ENCODE measurements at places on chromosomes 13 and 19. TPM values are rescaled to one million over a fixed set of nuclear protein-coding genes. Genes with fewer than 3 reads are reported as not detected.

Gene APOC4
- not detected for total RNA-seq

Gene TICAM1
- total RNA-seq: 20.3 TPM

Gene KLF5
- total RNA-seq: 1.3 TPM

Gene ZNF541
- not detected for total RNA-seq

Gene SPC24
- 1.1 TPM for total RNA-seq

Gene OSCAR
- total RNA-seq: 13.6 TPM

Gene CYP2S1
- not detected for total RNA-seq

Gene ZNF560
- total RNA-seq: not detected

DNA sequence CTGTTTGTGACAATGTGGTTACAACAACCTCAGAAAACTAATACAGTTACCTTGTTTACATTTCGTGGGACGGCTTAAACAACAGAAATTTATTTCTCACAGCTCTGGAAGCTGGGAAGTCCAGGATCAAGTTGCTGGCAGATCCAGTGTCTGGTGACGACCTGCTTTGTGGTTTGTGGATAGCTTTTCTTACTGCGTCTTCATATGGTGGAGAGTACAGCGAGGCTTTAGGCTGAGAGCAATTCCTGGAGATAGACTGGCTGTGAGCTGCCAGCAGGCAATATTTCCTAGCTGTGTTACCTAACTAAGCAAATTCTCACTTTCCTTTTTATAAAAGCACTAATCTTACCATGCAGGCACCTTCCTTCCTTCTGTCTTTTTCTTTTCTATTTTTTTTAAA is 1203.5 kb upstream of the PRR20A start:
- DNase-seq: no peak
- no peak overlapping the region for H3K27ac ChIP-seq
- H3K27me3 ChIP-seq: no peaks in the 10 kb centered on the region
- no peaks in the 10 kb centered on the region for H3K4me1 ChIP-seq

DNA sequence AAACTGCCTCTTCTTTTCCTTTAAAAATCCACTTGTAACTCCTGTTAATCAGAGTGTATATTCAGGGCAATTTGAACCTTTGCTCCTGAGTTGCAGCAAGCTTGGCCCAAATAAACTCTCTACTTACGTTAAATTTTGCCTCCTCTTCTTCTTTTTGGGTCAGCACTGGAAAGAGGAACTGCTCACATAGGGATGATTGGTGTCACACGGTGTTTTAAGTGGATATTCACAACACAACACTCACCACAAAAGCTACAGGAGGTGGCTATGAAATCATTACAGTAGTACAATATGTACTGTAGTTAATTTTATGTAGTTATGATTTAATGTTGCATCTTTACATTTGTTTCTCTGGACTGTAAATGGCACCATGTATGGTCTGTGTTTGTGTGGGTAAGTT is 96.8 kb upstream of the DOCK9 start:
- DNase-seq: no peak
- peaks cover 2% of the 10 kb centered on the region for H3K36me3 ChIP-seq
- no peak overlapping the region for H3K4me3 ChIP-seq
- no peaks in the 10 kb centered on the region for H3K27me3 ChIP-seq

DNA sequence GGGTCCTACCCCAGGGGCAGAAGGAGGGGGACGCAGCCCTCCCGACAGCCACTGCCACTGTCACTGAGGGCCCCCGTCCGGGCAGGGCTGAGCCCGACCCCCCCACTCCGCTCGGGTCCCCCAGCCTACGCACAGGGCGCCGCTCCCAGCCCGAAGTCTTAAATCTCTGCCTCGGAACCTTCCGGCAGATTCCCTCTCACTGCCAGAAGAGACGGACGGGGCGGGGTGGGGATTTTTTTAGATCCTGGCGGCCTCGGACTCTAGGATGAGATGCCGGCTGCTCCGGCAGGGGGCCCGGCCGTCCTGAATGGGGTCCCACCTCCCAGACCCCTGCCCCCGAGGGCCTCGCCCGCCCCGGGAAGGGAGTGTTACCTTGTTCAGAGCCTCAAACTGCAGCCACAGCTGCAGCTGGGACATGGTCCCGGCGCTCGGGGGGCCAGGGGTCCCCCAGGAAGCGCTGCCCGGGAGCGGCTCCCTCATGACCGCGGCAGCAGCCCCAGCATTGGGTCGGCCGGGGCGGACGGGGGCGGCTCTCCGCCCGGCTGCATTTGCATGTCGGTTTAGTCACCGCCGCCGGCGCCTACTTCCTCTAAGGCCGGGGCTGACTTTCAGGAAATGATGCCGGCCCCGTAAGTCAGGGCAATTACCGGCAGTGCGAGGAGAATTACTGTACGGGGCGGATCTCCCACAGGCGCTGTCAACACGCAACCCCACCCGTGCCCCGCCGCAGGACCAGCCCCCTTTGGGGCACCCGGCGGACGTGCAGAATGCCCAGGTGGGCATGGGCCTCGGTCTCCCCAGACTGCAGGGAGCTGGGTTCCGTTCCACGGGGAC is 28.1 kb downstream of the GPX4 start:
- no peaks in the 10 kb centered on the region for H3K27me3 ChIP-seq
- peaks cover 8% of the 10 kb centered on the region for H3K36me3 ChIP-seq
- peaks cover 34% of the 10 kb centered on the region for H3K4me1 ChIP-seq
- H3K27ac ChIP-seq: peak overlapping the region; percentile 91

- no peak for DNase-seq
- no peaks in the 10 kb centered on the region for H3K27me3 ChIP-seq
- H3K4me1 ChIP-seq: peaks cover 24% of the 10 kb centered on the region
- no peaks in the 10 kb centered on the region for H3K36me3 ChIP-seq
- H3K27ac ChIP-seq: peak overlapping the region; percentile 62
Observed at GRCh38 chr13:50529154-50529882, 314.2 kb downstream of the DLEU7 start.

DNA sequence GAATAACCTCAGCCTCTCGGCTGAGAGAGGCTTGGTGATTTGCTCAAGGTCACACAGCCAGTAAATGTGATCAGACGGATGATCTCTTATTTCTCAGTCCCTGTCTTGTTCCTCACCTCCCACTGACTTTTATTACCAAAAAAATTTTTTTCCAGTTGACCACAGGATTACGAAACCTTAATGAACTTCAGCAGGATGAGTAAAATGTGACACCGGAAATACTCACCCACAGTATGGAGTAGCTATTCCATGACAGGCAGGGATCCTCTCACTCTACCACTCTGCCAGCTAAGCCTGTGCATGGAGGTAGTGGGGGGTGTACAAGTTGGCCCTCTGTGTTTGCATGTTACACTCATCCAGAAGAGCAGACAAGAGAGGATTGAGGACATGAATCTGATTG is 916.4 kb downstream of the UQCRFS1 start:
- H3K36me3 ChIP-seq: no peaks in the 10 kb centered on the region
- no peak overlapping the region for H3K4me3 ChIP-seq
- no peaks in the 10 kb centered on the region for H3K4me1 ChIP-seq
- no peaks in the 10 kb centered on the region for H3K27me3 ChIP-seq

DNA sequence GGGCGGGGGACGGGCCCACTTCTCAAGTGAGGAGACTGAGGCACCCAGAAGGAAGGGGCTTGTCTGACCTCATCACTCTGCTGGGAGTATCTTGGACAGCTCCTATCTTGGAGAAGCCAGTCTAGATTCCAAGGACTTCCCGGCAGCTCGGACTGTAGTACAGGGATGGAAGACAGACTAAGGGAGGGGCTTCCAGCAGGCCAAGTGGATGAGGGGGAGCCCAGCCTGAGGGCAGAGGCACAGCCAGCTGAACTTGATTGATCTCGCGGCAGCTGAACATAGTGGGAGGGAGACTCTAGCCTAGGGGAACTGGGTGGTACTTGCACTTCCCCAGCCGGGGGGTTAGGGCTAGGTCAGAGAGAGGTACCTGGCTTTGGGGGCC is 711 bp downstream of the CILP2 start:
- DNase-seq: no peak
- peak overlapping the region; percentile 51 for H3K4me3 ChIP-seq
- peaks cover 13% of the 10 kb centered on the region for H3K27me3 ChIP-seq

- peaks cover 8% of the 10 kb centered on the region for H3K4me1 ChIP-seq
- no peak for DNase-seq
- H3K4me3 ChIP-seq: no peak overlapping the region
- no peaks in the 10 kb centered on the region for H3K27me3 ChIP-seq
- H3K36me3 ChIP-seq: no peaks in the 10 kb centered on the region
Observed at GRCh38 chr13:40672765-40673397, 6.4 kb upstream of the FOXO1 start.

- H3K4me3 ChIP-seq: peak overlapping the region; percentile 84
- H3K27me3 ChIP-seq: no peaks in the 10 kb centered on the region
- H3K27ac ChIP-seq: peak overlapping the region; percentile 99
- no peak for DNase-seq
- no peaks in the 10 kb centered on the region for H3K36me3 ChIP-seq
Observed at GRCh38 chr13:110304256-110304655, 2.7 kb downstream of the COL4A1 start.

DNA sequence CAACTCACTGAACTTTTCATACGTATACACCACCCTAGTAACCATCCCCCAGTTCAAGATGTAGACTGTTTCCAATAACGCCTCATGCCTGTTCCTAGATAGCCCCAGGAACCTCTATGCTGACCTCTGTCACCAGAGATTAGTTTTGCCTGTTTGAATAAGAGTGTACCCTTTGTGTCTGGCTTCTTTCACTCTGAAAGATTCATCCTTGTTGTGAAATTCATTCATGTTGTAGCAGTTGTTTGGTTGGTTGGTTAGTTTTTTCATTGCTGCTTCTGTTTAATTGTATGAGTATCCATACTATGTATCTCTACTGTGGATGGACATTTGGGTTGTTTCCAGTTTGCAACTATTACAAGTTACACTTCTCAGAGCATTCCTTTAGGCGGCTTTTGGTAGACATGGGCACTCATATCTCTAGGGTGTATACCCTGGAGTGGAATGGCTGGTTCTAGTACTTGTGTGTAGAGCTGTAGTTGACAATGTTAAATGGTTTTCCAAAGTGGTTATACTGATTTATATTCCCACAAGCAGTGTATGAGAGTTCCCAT is 1.6 kb downstream of the RNASEH2B start:
- peak overlapping the region; percentile 75 for H3K4me3 ChIP-seq

DNA sequence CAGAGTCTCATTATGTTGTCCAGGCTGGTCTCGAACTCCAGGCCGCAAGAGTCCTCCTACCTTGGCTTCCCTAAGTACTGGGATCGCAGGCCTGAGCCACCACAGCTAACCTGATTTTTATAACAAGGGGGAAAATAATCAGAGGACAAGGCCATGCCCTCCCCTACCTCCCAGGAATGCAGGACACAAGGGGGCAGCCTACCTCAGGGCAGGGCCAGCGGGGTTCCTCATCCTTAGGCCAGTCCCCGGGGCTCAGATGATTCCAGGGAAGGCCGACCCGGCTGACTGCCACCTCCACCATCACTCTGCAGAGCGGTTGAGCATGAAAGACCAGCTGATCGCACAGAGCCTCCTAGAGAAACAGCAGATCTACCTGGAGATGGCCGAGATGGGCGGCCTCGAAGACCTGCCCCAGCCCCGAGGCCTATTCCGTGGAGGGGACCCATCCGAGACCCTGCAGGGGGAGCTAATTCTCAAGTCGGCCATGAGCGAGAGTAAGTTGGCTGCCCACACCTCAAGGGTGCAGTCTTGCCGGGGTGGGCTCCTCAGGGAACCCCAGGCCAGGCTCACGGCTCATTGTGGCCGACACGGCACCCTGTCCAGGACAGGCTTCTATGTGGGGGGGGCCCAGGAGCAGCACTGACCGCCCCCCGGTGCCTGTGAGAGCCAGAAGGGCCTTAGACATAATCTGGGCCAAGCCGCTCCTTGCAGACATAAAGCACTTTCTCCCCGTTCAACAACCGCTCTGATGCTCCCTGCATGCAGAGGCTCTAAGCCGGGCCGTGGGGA is 26.8 kb downstream of the PEX11G start:
- H3K36me3 ChIP-seq: peaks cover 78% of the 10 kb centered on the region
- no peak overlapping the region for H3K27ac ChIP-seq
- no peaks in the 10 kb centered on the region for H3K27me3 ChIP-seq
- no peak overlapping the region for H3K4me3 ChIP-seq
- no peaks in the 10 kb centered on the region for H3K4me1 ChIP-seq
